Astrocyte (in vitro differentiated cells and primary cell): ENCODE measurements at places on chromosomes 1 and 21. TPM values are rescaled to one million over a fixed set of nuclear protein-coding genes. Genes with fewer than 3 reads are reported as not detected.

Gene CLCN6
- total RNA-seq, result 16.7 and 22.4 TPM in 2 replicates

Gene HSD3B1
- 0.61 and 2.8 TPM in 2 replicates for total RNA-seq

Gene TNNI3K
- total RNA-seq, result 0.45 TPM in 1 of 2 replicates, not detected in the other

- H3K4me1 ChIP-seq, result peaks cover 19% of the 10 kb centered on the region
- H3K27ac ChIP-seq, result no peak overlapping the region
- DNase-seq, result no peak
- H3K27me3 ChIP-seq, result no peaks in the 10 kb centered on the region
Measured at GRCh38 chr1:211739671-211740411, 64.4 kb upstream of the NEK2 start.

- H3K36me3 ChIP-seq, result no peaks in the 10 kb centered on the region
- H3K4me1 ChIP-seq, result no peaks in the 10 kb centered on the region
- H3K27me3 ChIP-seq, result no peaks in the 10 kb centered on the region
- H3K27ac ChIP-seq, result no peak overlapping the region
- H3K4me3 ChIP-seq, result no peak overlapping the region
- no peak for DNase-seq
Measured at GRCh38 chr1:24477309-24477708, 25.3 kb upstream of the RCAN3 start.
